Lung microvascular endothelial cell (primary cell): ENCODE measurements at places on chromosomes 2 and 18. TPM values are rescaled to one million over a fixed set of nuclear protein-coding genes. Genes with fewer than 3 reads are reported as not detected.

SLC5A7 gene
- total RNA-seq = not detected in 2 replicates

HRH4 gene
- total RNA-seq = not detected in 2 replicates

ANKRD30B gene
- under 0.01 TPM in 1 of 2 replicates, not detected in the other for total RNA-seq

RAD51AP2 gene
- total RNA-seq = not detected in 2 replicates

CUL3 gene
- 34.4 and 37.3 TPM in 2 replicates for total RNA-seq

SERPINB13 gene
- not detected in 2 replicates for total RNA-seq

HNMT gene
- total RNA-seq = 1.4 and 5.7 TPM in 2 replicates

CD8A gene
- not detected in 2 replicates for total RNA-seq

UGP2 gene
- total RNA-seq = 47.1 and 182 TPM in 2 replicates
